ENCODE measurements at places on chromosomes 12 and 14. TPM values are rescaled to one million over a fixed set of nuclear protein-coding genes. Genes with fewer than 3 reads are reported as not detected.

Gene KRT72
- total RNA-seq: not detected

Gene CLEC14A
- 7.7 TPM for total RNA-seq

Gene PTMS
- 84.2 TPM for total RNA-seq

Gene TMED8
- 12.0 TPM for total RNA-seq

Gene C14orf180
- total RNA-seq: not detected

Gene OR6C2
- not detected for total RNA-seq

Gene P3H3
- total RNA-seq: 72.1 TPM

Gene LRRC10
- not detected for total RNA-seq

Gene SOX5
- 0.49 TPM for total RNA-seq

Gene PCBP2
- 257 TPM for total RNA-seq

Gene RPL10L
- total RNA-seq: not detected

Gene AHNAK2
- 167 TPM for total RNA-seq

Gene ETV6
- 19.8 TPM for total RNA-seq

Gene OAS1
- 10.6 TPM for total RNA-seq
